ENCODE measurements at places on chromosomes 4 and X.

DNA sequence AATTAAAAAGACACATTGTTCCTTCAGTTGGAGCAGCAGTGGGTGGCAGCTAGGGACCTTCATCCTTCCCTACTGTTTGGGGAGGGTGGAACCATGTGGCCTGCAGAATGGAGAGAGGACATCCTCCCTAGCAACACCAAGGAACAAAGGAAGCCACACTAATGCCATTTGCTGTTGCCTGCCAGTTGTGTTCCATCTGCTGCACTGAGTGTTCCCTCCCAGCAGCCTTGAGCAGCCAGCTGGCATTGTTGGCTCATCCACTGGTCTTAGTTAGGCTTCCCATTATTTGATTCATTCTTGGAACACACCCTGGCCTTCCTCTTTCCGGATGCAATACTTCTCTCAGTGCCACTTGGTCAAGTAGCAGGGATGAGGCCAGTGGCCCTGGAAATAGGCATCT, 25.0 kb upstream of the HMGB3 start:
- peak; percentile 38 for DNase-seq

DNA sequence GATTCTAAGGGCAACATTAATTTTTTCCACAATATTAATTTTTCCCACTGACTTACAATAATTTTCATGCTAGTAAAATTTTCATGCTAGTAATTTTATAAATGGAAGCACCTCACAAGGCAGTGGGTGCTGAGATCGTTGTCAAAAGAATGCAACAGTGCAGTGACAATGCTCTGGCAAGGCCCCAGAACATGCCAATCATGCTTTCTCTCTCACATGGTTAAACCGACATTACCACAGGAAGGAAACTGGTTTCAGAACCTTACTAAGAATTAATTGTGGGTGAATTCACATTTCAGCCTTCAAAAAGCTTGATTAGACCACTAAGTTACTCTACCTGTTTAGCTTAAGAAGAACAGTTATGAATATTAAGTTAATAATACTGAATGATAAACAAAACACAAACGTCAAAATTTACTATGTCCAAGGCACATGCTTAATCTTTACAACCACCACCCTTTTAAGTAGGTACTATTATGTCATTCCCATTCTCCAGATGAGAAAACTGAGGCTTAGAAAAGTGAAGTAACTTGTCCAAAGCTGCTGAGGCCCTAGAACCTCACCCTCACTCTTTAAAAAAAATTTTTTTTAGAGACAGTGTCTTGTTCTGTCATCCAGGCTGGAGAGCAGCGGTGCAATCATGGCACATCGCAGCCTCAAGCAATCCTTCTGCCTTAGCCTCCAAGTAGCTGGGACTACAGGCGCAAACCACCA, 10.0 kb upstream of the OPHN1 start:
- no peak for DNase-seq

DNA sequence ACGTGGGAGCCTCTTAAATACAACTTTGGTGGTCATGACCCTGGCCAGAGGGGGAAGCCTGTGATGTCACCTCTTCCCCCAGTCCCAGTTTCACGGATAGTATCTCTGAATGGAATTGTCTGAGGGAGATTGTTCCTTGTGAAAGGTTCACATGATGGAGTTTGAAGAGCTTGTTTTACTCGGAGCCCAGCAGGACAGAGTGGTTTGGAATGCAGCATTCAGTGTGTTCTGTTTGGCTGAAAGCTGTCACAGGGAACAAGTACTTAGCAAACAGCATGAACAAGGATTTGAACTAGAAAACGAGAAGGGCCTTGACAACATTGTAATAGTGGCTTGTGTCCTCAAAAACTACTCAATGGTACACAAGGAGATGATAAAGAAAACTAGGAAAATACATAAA, 133.9 kb upstream of the CXorf66 start:
- DNase-seq: no peak

DNA sequence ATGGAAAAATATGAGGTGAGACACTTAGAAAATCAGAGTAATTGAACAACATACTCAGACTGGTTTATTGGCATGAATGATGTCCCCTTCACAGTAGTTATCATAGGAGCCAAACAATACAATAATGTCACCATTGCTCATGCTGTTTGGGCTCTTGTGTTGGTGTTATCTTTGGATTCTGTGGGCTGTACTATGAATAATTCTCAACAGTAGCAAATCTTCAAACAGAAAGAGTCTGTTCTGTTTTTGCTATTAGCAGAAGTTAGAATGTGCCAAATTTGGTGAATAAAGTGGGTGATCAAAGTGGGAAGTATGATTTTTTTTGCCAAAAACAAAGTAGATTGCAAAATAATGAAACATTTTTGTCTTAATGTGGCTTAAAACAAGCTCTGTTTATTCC, 58.3 kb downstream of the GRID2 start:
- no peak for DNase-seq

Measured in NCI-H2029 (cell line).